ENCODE measurements at places on chromosomes 7 and 10.

DNA sequence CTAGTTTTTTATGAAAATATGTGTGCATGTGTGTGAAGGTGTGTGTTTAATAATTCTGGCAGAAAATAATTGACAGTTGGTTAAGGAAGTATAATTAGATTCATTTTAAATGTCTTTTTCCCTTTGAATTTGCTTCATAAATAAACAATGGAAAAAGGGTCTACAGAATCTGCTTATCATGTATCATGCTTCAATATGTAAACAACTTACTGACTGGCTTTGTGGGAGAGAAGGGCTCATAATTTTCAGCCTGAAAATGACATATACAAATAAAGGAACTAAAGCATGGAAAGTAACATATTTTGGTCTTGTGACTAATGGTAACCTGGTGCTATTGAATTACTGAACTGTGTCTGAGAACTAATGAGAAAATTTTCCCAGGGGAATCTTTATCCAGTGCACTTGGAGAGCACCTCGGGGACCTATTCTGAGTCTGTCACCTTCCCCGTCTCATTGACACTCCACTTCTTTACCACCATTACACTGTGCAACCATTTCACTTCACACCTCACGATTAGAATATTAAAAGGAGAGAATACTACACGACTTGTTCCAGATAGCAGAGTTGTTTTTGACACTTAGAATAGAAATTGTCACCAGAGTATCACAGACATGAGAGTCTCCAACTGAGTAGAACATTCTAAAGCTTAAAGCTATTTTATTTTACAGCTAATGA, 298.6 kb downstream of the TFEC start:
- DNase-seq = no peak

GRCh38 chr7:28348636-28349035, 63.7 kb upstream of the CREB5 start:
- DNase-seq = no peak

DNA sequence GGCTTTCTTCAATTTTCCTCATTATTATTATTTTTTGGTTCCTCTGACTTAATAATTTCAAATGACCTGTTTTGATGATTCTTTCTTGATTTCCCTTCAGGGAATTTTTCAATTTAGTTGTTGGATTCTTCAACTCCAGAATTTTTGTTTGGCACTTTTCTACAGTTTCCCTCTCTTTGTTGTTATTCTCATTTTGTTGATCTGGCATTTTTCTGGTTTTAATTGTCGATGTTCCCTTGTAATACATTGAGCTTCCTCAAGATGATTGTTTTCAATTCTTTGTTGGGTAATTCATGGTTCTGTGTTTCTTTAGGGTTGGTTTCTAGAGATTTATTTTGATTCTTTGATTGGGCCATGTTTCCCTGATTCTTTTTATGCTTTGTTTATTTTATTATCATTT, 67.8 kb upstream of the DNAJC1 start:
- DNase-seq = no peak

GRCh38 chr10:22345301-22346095, at the start of gene SPAG6:
Gene SPAG6 (plus strand): TSS chr10:22345496. CDS start chr10:22345612, 116 bp downstream.
- peak; percentile 90 for DNase-seq

GRCh38 chr7:154484406-154484805, 432.2 kb downstream of the DPP6 start:
- DNase-seq = no peak

DNA sequence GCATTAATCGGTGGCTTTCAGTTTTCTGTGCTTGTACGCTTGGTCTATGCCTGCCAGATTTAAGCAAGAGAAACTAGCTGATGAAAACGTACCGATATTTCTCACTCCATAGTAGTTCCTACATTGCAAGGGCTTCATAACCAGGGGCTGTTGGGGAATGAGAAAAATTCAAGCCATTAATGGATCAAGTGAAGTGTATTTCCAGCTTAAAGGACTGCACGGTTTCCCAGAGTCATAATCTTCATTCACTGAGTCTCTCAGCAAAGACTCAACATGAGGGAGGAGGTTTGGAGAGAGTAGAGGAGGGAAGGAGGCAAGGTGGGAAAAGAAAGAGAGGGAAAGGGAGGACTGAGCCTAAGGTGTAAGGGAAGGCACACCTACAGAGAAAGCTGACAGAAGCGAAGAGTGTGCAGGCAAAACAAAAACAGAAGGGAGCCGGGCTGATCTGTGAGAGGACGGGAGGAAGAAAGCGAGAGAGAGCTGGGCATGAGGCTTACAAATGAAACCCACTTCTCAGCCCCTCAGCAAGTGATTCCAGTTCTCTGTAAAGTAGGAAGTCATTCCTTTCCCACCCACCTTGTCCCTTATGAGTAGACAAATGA, 625 bp downstream of the GIMAP2 start:
- no peak for DNase-seq

DNA sequence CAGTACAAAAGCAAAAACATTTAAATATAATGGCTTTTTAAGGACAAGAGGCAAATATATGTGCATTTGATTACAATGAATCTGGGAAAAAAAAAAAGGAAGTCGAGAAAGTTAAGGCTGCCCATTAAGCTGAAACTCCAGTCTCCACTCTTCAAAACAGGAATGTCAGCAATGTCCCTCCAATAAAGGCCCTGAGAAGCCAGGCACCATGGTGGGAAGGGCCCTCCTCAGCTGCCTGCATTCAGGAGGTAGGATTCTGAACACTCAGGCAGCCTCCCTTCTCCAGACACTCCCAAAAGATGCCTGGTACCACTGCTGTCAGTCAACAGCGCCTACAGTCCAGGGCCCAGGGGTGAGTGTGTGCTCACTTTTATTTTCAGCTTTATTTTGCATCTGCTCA, 121.3 kb upstream of the MGMT start:
- no peak for DNase-seq

DNA sequence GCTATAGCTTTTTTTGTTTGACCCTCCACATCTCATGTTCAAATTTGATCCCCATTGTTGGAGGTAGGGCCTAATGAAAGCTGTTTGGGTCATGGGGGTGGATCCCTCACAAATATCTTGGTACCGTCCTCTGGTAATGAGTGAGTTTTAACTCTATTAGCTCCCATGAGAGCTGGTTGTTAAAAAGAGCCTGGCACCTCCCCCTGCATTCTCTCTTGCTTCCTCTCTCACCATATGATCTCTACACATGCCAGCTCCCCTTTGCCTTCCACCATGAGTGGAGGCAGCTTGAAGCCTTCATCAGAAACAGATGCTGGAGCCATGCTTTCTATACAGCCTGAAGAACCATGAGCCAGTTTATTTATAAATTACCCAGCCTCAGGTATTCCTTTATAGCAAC, 43.0 kb upstream of the IMMP2L start:
- no peak for DNase-seq

GRCh38 chr7:85025312-85025756, 161.5 kb downstream of the SEMA3D start:
- no peak for DNase-seq

GRCh38 chr10:76885816-76886215, 751.8 kb downstream of the KCNMA1 start:
- DNase-seq = peak; percentile 27

DNA sequence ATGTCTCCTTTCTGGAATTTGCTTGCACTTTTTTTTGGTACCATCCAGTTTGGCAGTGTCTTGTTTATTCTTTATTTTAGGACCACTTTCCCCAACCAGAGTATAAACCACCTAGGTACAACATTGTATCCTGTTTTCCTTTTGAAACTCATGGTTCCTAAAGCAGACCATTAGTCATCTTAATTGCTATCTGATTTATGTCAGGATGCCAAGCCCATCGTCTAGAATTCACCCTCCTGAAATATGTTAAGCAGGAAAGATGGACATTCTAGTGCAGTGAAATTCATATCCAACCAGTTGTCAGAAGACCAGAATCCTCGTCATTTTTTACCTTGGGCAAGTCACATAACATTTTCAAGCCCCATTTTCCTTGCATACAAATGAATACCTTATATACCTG, 223.6 kb upstream of the KMT2E start:
- no peak for DNase-seq

GRCh38 chr10:111246136-111246535, 169.3 kb downstream of the ADRA2A start:
- no peak for DNase-seq

DNA sequence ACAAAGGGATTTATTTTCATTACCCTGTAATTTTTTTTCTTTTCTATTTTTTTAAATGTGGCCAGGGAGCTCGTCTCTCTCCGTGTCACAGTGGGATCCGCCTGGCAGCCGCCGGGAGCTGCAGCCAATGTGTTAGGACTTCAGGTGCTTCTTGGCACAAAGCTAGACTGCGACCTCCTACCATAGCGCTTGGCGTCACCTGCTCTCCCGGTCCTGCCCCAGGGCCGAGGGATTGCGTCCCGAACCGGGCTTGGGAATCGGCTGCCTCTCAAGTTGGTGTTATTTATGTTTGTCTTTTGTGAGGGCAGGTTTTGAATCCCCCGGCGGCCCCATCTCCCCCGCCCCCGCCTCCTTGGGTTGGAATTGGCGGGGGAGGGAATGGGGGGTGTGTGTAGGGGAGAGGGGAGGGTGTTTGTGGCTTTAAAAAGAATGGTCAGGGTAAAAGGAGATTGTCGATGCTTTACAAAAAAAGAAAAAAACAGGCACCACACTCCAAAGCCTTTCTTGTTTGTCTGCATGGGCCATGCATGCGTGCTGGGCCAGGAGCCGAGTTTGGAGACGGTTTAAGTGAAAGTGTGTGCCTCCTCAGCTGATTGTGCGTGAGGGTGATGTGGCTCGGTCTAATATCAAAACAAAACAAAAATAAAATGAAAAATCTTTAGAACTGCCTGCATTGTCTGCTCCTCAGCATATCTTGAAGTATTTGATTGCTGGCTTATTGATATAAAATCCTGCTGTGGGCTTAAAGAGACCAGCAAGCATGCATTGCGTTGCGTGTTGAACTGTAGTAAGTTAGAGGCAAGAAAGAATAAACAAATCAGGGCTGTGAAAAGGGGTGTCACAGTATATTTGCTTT, 1.2 kb downstream of the PPP1R9A start:
- DNase-seq = peak; percentile 70

GRCh38 chr10:114307731-114308130, 68.7 kb downstream of the VWA2 start:
- no peak for DNase-seq

DNA sequence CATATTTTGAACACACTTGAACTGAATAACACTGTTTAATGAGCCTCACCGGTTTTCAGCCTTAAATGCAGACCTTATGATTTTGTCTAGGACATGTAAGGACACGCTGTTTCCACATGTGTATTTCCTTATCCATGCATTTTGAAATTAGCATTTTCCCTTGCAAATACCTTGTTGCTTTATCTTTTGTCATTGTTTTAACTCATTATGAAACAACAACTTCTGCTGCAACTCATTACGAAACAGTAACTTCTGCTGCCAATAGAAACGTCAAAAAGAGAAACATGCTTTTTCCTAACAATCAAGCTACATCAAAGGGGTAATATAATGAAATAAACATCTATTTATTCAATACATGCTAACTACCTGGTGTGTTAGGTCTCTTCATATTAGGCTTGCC, 322.0 kb downstream of the AGMO start:
- no peak for DNase-seq

DNA sequence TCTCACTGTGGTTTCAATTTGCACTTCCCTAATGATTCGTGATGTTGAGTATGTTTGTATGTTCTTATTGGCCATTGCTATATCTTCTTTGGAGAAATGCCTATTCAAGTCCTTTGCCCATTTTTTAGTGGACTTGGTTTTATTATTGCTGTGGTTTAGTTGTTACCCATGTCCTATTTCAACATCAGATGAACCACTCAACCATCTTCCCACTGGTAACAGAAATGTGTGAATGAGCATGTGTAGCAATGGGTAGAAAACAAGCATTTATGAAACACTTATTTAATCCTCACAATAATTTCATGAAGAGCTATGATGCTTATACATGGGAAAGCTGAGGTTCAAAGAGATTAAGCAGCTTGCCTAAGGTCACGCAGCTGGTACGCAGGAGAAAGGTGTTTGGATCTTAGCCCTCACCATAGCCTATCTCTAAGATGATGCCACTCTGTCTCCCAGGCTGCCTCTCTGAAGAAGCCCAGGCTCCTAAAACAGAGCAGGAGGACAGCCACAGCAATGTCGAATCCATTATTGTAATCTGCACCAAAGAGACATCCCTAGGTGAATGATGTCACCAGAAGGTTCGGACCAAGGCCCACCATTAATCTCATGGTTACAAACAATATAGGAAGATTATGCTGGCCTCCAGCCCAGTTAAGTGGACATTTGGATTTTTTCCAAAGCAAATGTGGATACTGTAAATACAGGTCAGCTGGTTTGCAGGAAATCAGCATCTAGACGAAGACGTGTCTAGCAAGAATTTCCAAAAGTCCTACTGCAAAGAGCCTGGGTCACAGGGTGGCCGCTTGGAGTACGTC, 447.6 kb upstream of the ZMIZ1 start:
- DNase-seq = peak; percentile 81

- no peak for DNase-seq
These were observed 15.8 kb downstream of the TSPAN33 start for GRCh38 chr7:129160161-129160905.

GRCh38 chr7:1694611-1695511, 24.8 kb downstream of the ELFN1 start:
- DNase-seq = no peak

DNA sequence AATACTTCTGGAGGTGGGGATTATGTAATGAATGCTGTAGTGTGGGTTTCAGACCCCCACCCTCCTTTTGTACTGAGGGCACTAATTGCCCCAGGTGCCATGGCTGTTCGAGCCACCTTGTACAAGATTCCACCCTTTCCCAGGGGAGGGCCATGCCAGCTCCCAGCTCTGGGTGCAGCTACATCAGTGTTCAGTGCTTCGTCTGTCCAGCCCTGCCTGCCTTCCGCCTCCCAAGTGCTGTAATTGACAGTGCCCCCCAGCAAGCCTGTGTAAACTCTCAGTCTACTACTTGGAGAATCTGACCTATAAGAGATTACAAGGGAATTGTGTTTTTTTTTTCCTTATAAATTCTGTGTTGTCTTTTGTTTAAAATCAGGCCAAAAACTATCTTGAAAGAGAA, 33.0 kb downstream of the GTF2I start:
- no peak for DNase-seq

GRCh38 chr10:122286867-122287266, 15.8 kb downstream of the BTBD16 start:
- DNase-seq = no peak

DNA sequence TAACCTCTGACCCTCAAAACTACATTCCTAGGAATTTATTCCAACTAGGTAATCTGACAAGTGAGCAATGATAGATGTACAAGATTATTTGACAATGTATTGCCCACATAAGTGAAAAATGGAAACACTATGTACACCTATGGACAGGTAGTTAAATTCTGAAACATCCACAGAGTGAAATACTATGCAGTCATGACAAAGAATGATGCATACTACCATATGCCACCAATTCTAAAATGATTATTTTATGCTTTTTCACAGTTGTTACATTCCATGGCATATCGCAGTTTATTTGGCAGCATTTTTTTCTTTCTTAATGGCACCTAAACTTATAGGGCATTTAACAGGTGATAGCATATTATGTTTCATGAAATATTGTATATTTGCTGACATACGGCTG, 20.1 kb upstream of the TNPO3 start:
- no peak for DNase-seq

- DNase-seq = no peak
These were observed 54.3 kb downstream of the BMPER start for GRCh38 chr7:33959676-33960075.

- DNase-seq = no peak
These were observed 117.5 kb downstream of the PARD3 start for GRCh38 chr10:34697351-34698247.

- DNase-seq = no peak
These were observed 74.4 kb upstream of the PAX2 start for GRCh38 chr10:100670828-100671479.

- no peak for DNase-seq
These were observed 230.3 kb upstream of the MEOX2 start for GRCh38 chr7:15916681-15917380.

Data from NCI-H774 (cell line).